ENCODE measurements at places on chromosomes 5 and 9. TPM values are rescaled to one million over a fixed set of nuclear protein-coding genes. Genes with fewer than 3 reads are reported as not detected.

The DTWD2 gene
- total RNA-seq = 1.3 TPM

GRCh38 chr9:3730511-3730922, 204.7 kb upstream of the RFX3 start:
- no peak for DNase-seq

GRCh38 chr9:129938291-129938979, 103.2 kb downstream of the USP20 start:
- no peak for DNase-seq

- no peak for DNase-seq
Observed at GRCh38 chr5:16656561-16657191, 39.9 kb upstream of the RETREG1 start.

The ERCC6L2 gene
- total RNA-seq = 27.7 TPM

All from activated CD4-positive, alpha-beta memory T cell treated with anti-CD3 and anti-CD28 coated beads, Interleukin-2, amount 10 ng/mL, durations not matched to agents 7 days and 5 days (primary cell).